Central memory CD4-positive, alpha-beta T cell (primary cell): ENCODE measurements at places on chromosomes 4 and X.

GRCh38 chrX:1481636-1482529 lies 29.2 kb upstream of the ASMTL start:
- DNase-seq: peak; percentile 83

GRCh38 chrX:31629195-31629594 lies 557.4 kb upstream of the FTHL17 start:
- no peak for DNase-seq

- no peak for DNase-seq
Observed at GRCh38 chrX:70664726-70665125, 220.1 kb downstream of the DLG3 start.

- no peak for DNase-seq
Observed at GRCh38 chrX:118565853-118566252, 70.2 kb downstream of the DOCK11 start.

GRCh38 chrX:120795301-120795700 lies 80.4 kb downstream of the CT47B1 start:
- no peak for DNase-seq
